ENCODE measurements at places on chromosomes 6 and 20.

DNA sequence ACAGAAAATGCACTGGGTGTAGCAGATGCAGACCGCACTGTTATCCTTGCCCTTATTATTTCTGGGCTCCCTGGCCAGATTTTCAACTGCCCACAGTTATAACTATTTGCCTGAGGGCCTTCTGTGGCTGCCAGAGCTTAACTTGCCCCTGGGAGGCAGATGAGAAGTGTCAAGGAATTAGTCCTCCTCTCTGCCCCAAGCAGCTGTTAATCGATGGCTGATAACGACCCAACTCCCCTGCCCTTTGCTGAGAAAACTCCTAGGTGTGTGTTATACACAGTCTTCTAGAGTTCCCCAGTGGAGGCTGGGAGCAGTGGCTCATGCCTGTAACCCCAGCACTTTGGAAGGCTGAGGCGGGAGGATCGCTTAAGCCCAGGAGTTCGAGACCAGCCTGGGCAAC lies 44.4 kb upstream of the SHLD1 start:
- no peak for DNase-seq

DNA sequence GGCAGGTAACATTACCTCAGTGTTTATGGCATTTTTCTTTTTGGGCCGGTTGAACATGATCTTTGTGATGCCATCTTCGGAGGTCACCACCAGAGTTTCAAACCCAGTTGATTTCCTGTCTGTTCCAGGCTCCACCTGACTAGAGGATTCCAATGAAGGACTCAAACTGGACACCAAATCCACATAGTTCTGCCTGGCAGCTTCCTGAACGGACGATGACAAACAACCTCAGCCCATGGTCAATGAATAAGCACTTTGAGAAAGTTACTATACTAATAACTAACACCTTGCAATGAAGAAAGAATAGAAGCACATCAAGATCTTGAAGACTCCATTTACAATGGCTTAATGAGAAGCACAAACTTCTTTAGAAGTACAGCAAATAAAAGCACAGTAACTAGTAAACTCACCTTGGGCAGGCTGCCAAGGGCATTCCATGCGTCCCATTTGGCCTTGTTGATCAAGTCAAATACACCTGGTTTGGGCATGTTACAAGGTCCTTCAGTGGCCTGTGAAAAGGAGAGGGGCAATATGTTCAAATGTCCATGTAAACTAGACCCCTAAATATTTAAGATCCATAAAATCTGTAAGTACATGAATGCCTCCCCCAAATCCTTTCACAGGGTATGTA lies 4.9 kb downstream of the ECI2 start:
- DNase-seq: no peak

DNA sequence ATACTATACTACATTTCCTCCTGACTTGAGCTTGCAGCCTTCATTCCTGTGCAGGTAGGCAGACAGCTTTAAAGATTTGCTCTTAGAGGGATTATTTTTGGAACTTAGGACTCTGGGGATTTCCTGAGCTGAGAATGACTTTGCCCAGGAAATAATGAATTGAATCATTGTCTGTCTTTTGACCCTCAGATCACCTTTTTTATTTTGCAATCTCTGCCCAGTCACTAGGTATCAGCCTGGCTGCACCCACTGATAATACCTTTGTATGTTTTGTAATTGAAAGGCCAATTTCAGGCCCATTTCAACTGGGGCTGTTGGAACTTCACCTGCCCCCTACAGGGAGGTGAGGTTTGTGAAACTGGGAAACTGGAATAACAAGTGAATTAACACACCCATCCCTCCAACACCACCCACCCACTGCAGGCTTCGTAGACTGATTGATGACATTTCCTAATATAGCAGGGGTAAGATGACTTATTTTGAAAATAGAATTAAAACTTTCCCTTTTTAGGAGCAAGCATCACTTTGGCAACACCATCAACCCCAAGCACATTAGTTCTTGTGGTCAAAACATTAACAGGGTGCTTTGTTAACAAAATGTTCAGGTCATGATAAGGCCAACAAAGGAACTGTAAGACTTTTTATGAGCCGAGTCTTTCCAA lies 157.1 kb upstream of the CENPW start:
- DNase-seq: no peak

GRCh38 chr20:44098657-44099056 lies 88.3 kb downstream of the JPH2 start:
- DNase-seq: no peak

DNA sequence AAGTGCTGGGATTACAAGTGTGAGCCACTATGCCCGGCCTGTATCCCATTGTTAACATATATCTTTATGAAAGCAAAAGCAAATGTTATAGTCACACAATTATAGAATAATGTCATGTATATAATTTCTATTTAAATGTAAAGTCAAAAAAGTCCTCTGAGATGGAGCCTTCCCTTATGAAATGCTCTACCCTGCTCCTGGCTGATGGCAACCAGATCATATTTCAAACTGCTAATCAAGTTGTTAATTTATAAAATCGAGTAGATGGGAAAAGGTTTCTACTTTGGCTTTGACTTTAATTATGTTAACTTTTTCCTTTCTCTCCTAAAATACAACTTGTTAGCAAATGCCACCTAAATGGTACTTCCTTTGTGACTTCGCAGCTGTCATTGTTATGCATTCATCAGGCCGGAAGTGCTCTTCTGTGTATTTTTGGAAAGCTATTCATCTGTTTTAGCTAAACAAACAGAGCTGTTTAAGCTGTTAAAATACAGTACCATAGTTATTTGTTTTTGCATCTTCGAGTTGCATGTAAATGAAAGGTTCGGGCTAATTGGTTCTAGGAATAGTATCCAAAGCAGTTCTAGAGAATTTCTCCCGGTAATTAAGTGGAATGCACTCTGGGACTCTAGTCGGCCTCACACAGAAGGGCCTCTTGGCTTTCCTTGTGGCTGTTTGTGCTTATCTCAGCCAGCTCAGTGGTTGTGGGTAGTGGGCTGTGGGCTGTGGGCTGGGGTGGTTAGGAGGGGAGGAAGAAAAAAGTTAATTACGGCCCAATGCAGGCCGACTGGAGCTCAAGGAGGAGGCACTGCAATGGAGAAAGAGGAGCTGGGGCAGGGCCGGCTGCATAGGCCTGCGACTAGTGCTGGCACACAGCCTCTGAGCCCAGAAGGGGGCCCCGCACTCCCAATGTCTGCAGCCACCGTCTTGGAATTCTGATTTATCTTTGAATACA lies 34.8 kb downstream of the SLC35D3 start:
- DNase-seq: no peak

All from AG08396 (cell line).